ENCODE measurements at places on chromosomes 7 and 10. TPM values are rescaled to one million over a fixed set of nuclear protein-coding genes. Genes with fewer than 3 reads are reported as not detected.

DNA sequence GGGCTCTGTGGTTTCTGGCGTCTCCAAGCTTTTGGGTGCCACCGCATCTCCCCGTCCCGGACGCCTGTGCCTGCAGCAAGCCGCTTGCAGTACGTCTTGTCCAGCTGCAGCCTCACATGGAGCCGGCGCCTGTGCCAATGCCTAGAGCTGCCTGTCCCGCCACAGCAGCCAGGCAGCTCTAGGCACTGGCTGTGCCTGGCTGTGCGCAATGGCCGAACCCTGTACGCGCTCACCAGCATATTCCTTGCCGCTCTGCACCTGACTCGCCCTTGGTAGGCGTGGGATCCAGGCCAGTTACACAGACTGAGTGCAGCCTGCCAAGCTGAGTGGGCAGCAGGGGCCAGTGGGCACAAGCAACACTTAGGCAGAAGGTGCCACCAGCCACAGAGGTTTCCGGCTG, 381.2 kb upstream of the SORCS1 start:
- DNase-seq: no peak
- no peaks in the 10 kb centered on the region for H3K27me3 ChIP-seq
- no peaks in the 10 kb centered on the region for H3K36me3 ChIP-seq
- H3K27ac ChIP-seq: no peak overlapping the region
- H3K4me1 ChIP-seq: no peaks in the 10 kb centered on the region

DNA sequence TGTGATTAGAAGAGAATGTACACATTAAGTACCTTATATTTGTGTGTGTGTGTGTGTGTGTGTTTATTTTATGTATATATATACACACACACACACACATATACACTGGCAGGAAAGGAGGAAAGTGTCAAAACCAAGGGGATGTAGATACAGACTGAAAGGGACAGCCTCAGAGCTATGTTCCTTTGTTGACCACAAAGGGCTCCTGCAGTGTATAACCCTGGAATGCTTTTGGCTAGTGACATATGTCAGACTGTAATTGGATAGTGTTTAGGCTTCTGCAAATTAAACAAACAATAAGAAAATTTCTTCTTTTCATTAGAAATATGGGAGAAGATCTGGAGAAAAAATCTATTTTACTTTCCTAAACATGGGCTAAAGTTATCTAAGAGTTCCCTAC, 15.9 kb downstream of the GBF1 start:
- no peak for DNase-seq
- H3K36me3 ChIP-seq: peaks cover 46% of the 10 kb centered on the region
- no peak overlapping the region for H3K4me3 ChIP-seq
- no peaks in the 10 kb centered on the region for H3K27me3 ChIP-seq

DNA sequence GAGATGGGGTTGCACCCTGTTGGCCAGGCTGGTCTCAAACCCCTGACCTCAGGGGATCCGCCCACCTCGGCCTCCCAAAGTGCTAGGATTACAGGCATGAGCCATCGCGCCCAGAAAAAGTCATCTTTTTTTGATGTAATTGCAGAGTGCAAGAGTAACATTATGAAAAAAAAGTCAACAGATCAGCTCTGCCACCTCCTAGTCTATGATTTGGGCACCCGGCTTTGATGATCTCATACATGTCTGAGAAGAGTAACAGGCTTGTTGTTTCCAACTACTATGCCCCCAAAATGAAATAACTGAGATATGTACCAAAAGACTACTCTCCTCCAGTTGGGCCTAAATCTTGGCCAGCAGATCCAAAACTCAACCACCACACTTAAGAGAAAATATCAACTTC, 40.8 kb downstream of the VOPP1 start:
- no peak overlapping the region for H3K27ac ChIP-seq
- H3K4me1 ChIP-seq: peaks cover 54% of the 10 kb centered on the region
- no peaks in the 10 kb centered on the region for H3K27me3 ChIP-seq
- peaks cover 21% of the 10 kb centered on the region for H3K36me3 ChIP-seq

GRCh38 chr7:68718097-68718551, 880.2 kb upstream of the AUTS2 start:
- no peak for DNase-seq
- H3K27me3 ChIP-seq: no peaks in the 10 kb centered on the region
- H3K4me3 ChIP-seq: no peak overlapping the region
- H3K27ac ChIP-seq: no peak overlapping the region
- no peaks in the 10 kb centered on the region for H3K36me3 ChIP-seq

CYP2E1 gene
- total RNA-seq: 0.13 TPM

DNA sequence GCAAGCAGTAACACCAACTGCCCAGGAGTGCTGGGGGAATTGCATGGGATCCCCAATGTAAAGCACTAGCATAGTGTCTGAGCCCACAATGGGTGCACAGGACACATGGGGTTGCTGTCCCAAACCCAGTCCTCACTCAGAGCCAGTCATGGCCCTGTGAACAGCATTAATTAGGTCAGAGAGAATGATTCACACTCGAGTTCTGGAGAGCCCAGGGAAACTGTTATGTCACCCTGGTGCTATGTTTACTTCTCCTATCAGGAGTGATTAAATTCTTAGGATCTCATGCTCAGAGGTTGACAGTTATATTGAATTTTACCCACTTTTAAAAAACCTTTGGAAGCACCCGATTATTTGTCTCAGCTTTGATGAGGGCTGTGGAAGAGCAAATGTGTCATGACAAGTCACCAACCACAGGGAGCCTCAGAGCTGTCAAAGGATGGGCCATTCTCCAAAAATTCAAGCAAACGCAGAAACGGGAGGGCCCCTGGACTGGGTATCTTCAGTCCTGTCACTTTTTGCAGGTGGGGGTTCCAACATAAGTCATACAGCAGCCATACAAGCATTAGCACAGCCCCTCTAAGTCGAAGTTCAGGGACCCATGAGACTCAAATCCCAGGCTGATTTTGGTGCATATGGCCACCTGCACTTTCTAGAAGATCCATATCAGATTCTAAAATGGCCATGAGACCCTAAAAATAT, 1.3 kb upstream of the RASSF4 start:
- H3K27ac ChIP-seq: peak overlapping the region; percentile 69
- H3K27me3 ChIP-seq: no peaks in the 10 kb centered on the region
- peaks cover 11% of the 10 kb centered on the region for H3K36me3 ChIP-seq
- H3K4me1 ChIP-seq: peaks cover 20% of the 10 kb centered on the region
- DNase-seq: no peak
- H3K4me3 ChIP-seq: peak overlapping the region; percentile 82

DNA sequence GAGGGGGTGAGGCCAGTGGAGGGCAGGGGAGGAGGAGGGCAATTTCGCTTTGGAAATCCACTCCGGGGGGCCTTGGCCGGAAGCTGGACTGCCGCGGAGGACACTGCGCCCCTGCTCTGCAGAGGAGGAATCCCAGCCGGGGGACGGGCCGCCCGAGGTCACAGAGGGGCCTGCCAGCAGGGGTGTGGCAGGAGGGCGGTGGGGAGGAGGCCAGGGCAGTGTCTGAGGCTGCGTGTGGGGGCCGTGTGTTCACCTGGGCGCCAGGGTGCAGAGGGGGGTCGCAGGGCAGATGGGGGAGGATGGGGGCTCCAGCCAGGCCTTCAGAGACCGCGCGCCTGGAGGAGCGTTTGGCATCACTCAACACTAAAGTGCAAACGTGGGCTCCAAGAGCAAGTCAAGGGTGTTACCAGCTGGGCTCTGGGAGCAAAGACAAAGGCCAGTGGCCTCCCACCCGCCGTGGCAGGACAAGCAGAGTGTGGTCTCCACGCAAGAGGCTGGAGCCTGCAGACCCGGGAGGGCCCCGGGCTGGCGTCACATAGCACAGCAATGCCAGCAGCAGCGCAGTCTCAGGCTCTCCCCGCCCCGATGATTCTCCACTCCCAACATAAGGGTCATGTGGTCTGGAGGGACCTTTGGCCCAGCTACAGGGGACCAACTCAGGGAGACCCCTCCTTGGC, 45.3 kb upstream of the DNAJB6 start:
- H3K4me1 ChIP-seq: no peaks in the 10 kb centered on the region
- no peaks in the 10 kb centered on the region for H3K27me3 ChIP-seq
- H3K4me3 ChIP-seq: no peak overlapping the region
- no peak for DNase-seq
- H3K36me3 ChIP-seq: no peaks in the 10 kb centered on the region

DNA sequence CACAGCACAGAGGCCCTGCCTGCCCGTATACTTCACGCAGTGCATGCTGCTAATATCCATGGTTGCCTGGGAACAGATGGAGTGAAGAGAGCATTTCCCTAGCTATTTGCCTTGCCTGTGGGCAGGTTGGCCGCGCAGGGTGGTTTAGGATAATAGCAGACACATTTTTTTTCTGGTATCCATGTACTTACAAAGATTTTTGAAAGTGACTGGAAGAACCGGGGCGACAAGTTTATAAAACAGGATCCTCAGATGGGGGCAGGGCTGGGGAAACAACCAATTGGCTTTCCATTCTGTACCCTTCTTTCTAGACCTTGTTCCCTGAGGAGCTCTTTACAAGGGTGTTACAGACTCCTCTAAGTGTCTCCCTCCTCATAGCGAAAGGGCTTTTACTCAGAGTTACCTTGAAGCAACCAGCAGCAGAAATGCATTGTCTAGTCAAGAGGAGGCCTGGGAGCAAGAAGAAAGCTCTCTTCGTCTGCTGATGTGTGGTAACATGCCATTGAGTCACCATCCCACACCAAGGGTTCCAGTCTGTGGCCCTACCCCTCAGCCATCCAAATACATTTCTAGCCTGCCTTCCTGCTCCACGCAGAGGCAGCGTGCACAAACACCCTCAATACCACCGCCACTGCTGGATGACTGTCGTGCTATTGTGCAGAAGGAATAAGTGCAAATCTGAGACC, 31.5 kb downstream of the MTURN start:
- H3K4me3 ChIP-seq: no peak overlapping the region
- no peak for DNase-seq
- no peaks in the 10 kb centered on the region for H3K36me3 ChIP-seq
- peaks cover 28% of the 10 kb centered on the region for H3K4me1 ChIP-seq
- peaks cover 7% of the 10 kb centered on the region for H3K27me3 ChIP-seq
- no peak overlapping the region for H3K27ac ChIP-seq

GRCh38 chr7:73970801-73971229, 57.2 kb upstream of the ELN start:
- H3K4me1 ChIP-seq: peaks cover 9% of the 10 kb centered on the region
- no peaks in the 10 kb centered on the region for H3K27me3 ChIP-seq
- no peak overlapping the region for H3K4me3 ChIP-seq
- H3K36me3 ChIP-seq: no peaks in the 10 kb centered on the region
- no peak overlapping the region for H3K27ac ChIP-seq
- no peak for DNase-seq

GSDME gene
- total RNA-seq: 2.9 TPM

RALA gene
- total RNA-seq: 32.2 TPM

- no peak overlapping the region for H3K27ac ChIP-seq
- H3K4me3 ChIP-seq: no peak overlapping the region
- H3K4me1 ChIP-seq: no peaks in the 10 kb centered on the region
- H3K27me3 ChIP-seq: peaks cover 11% of the 10 kb centered on the region
- no peaks in the 10 kb centered on the region for H3K36me3 ChIP-seq
- DNase-seq: no peak
Observed at GRCh38 chr10:33273295-33274002, 61.0 kb downstream of the NRP1 start.

DNA sequence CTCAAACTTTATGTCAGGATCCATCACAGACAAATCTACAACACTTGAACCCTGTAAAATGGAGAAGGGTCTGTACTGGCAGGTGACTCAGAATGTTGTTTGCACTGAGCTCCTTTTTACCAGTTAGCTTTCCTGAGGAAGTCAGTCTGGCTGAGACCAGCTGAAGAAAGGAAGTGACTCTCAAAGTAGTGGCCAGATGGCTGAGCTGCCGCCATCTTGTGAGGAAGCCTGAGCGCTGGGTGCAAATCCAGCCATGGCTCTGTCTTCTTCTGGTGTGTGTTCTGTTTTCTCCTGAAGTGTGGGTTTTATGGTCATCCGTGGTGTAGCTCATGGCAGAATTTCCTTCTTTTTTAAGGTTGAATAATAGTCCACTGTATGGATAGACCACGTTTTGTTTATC, 25.5 kb upstream of the ECHDC3 start:
- H3K27ac ChIP-seq: no peak overlapping the region
- no peaks in the 10 kb centered on the region for H3K36me3 ChIP-seq
- DNase-seq: no peak
- peaks cover 17% of the 10 kb centered on the region for H3K4me1 ChIP-seq

DNA sequence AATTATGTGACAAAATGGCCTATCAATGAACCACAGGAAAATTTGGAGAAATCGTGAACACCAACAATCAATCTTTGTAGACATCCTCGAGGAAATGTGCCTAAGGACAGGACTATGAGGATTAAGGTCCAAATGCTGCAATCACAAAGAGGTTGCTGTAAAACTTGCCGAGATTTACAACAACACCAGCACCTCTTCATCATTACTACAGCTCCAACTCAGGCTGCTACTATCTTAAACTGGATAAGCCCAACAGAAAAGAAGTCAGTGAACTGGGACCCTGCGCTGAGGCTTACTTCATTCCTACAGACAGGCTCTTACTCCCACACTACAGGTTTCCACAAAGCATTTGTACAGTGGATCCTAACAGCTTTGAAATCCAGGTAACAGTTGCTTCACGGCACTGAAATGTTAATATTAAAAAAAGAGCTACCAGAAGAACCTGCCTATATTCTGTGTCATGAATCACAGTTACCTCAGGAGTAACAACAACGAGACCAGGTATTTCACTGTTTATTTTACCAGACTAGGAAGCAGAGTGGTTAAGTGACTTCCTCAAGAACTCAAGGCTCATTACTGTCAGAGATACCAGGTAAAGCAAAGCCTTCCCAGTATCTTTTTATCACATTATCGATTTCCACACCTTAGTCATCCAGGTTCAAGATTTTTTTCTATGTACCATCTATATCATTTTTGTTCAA, 23.9 kb downstream of the CACUL1 start:
- no peaks in the 10 kb centered on the region for H3K27me3 ChIP-seq
- H3K4me3 ChIP-seq: no peak overlapping the region
- H3K27ac ChIP-seq: peak overlapping the region; percentile 53
- no peak for DNase-seq
- H3K36me3 ChIP-seq: peaks cover 16% of the 10 kb centered on the region

DNA sequence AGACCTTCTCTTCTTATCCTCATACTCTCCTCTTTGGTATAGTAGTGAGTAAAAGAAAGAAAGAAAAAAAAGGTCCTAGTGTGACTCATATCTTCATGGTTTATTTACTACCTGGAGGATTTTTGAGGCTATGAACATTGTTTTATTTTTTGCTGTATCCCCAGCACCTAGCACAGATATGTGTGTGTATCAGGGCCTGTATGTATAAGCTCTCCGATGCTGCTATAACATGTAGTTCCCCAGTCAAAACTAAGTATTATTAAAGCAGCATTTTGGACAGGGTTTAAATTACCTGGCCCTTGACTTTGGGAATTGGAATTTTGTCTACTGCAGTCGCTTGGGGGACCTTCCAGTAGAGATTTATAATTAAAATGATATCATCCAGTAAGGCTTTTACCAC, 46.3 kb downstream of the PYROXD2 start:
- H3K27ac ChIP-seq: no peak overlapping the region
- H3K36me3 ChIP-seq: no peaks in the 10 kb centered on the region
- DNase-seq: no peak
- peaks cover 7% of the 10 kb centered on the region for H3K27me3 ChIP-seq
- H3K4me3 ChIP-seq: no peak overlapping the region

NEUROD6 gene
- total RNA-seq: not detected

- no peak for DNase-seq
- H3K27me3 ChIP-seq: no peaks in the 10 kb centered on the region
- H3K4me1 ChIP-seq: no peaks in the 10 kb centered on the region
- H3K4me3 ChIP-seq: no peak overlapping the region
- no peaks in the 10 kb centered on the region for H3K36me3 ChIP-seq
Observed at GRCh38 chr7:14332155-14332554, 342.7 kb upstream of the ETV1 start.

Measured in activated CD8-positive, alpha-beta T cell treated with anti-CD3 and anti-CD28 coated beads, Interleukin-2, amount 10 ng/mL, durations not matched to agents 7 days and 5 days (primary cell).